Left colon (tissue), 2 donors: ENCODE measurements at places on chromosomes 1 and 21. TPM values are rescaled to one million over a fixed set of nuclear protein-coding genes. Genes with fewer than 3 reads are reported as not detected.

The AMIGO1 gene
- 3.8 TPM for total RNA-seq

The ZNF644 gene
- 56.0 TPM for total RNA-seq

The GPA33 gene
- 629 TPM for total RNA-seq

The FBXO2 gene
- total RNA-seq = 0.55 TPM

- DNase-seq = no peak
These were observed 158.7 kb downstream of the PEX14 start for GRCh38 chr1:10633416-10633815.

- DNase-seq = no peak
These were observed 30.3 kb downstream of the PARK7 start for GRCh38 chr1:7991504-7992440.

DNA sequence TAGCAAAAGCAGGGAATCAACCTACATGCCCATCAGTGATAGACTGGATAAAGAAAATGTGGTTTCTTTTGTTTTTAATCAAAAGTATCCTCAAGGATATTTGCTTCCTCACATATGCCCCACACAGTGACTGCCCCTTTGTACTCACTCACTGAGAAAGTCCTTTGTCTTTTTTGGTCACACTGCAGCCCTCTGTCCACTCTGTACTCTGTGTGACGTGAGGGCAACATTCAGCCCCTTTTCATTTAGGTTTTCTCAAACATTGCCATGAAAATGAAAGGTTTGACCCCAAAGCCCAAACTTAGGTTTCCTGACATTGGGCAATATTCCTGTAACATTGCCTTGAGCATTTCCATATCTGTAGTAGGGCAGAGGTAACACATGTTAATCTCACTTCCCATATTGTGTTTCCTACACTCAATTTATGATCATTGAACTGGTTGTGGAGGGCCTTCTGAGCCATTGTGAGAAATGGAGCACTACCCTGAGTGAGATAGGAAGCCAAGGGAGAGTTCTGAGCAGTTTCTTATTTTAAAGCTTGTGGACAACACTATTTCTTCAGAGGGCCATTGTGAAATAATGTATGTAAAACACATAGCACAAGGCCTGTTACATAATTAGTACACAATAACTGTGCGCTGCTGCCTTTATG lies 501.9 kb upstream of the C1orf87 start:
- no peak for DNase-seq

DNA sequence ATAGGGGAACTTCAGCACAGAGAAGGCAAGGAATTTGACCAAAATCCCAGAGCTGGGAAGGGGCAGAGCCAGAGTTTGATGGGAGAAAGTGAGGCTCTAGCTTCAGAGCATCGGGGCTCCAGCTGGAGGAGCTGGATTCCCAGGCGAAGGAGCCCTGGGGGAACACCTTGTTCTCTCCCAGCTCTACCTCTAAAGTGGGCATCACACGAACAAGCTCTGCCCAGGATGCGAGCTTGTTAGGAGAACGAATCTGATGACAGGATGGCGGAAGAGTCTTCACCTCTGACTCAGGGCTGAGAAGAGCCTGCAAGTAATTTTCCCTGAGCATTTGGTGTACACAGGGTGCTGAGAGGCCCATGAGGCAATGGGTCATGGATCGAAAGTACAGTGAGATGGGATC lies 22.0 kb downstream of the TNNT2 start:
- DNase-seq = no peak

DNA sequence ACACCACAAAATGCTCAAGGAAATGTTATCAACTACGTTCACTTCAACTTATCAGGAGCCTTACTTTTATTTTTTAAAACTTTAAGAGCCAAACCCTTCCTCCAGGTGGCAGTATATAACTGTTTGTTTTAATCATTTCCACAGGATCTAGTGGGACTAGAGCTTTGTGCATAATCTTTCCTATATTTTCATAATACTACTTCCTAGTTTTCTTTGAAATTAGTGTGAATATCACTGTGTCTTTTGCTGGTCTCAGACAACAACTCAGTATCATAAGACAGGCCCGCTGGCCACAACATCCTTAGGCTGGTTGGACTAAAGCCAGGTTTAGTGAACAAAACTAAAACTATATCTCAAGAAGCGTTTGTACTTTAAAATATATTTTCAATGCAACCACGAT lies 145.5 kb downstream of the TIAM1 start:
- DNase-seq = no peak

DNA sequence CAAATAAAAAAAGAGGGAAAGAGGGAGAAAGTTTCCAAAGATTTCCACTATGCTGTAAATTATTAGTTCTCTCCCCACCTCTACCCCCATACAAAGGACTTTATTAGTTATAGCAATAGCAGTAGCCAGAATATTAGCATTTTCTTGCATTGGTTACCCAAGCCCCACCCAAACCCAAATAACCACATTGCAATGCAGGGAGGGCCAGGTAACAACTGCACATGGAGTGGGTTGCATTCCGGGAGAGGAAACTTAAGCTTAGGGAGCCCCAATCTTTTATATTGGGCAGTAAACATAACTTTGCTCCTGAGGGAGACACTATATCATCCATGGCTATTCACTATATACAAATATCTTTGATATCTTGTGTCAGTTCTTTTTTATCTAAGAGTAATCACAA lies 6.0 kb downstream of the ADIPOR1 start:
- DNase-seq = no peak

GRCh38 chr1:159895836-159896545 lies 4.0 kb downstream of the CFAP45 start:
- DNase-seq = no peak

DNA sequence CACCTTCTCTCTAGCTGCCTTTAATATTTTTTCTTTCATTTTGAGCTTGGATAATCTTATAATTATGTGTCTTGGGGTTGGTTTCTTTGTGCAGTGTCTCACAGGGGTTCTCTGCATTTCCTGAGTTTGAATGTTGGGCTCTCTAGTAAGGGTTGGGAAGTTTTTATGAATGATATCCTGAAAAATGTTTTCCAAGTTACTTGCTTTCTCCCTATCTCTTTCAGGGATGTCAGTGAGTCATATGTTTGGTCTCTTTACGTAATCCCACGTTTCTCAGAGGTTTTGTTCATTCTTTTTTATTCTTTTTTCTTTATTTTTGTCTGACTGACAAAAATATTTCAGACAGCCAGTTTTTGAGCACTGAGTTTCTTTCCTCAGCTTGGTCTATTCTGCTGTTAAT lies 55.4 kb upstream of the CCDC190 start:
- no peak for DNase-seq

GRCh38 chr1:224696891-224697765 lies 81.0 kb downstream of the CNIH3 start:
- DNase-seq = no peak

GRCh38 chr1:200035956-200036618 lies 8.6 kb downstream of the NR5A2 start:
- DNase-seq = no peak

DNA sequence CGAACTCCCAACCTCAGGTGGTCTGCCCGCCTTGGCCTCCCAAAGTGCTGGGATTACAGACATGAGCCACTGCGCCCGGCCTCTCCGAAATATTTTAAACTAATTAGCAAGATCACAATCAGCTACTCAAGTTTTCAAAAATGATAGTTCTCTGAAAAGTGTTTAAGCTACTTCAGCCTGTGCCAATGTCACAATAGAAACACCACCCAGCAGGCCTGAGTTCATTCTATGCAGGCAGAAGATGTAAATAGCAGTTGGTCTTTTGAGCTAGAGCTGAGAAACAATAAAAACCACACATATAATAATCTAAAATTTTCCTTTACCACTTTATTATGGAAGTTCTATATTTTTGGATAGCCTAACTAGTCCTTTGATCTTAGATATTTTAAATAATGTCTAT lies 96.1 kb downstream of the LRRC40 start:
- DNase-seq = no peak
